Mucosa of descending colon (tissue), 3 donors: ENCODE measurements at places on chromosomes 12 and 14. TPM values are rescaled to one million over a fixed set of nuclear protein-coding genes. Genes with fewer than 3 reads are reported as not detected.

Gene SYNDIG1L
- total RNA-seq, result 0.22 TPM

Gene PLEK2
- total RNA-seq, result 30.8 TPM

Gene PPM1H
- 4.9 TPM for total RNA-seq

- no peak for DNase-seq
These were observed 735 bp upstream of the VASH1 start for GRCh38 chr14:76760331-76761135.

DNA sequence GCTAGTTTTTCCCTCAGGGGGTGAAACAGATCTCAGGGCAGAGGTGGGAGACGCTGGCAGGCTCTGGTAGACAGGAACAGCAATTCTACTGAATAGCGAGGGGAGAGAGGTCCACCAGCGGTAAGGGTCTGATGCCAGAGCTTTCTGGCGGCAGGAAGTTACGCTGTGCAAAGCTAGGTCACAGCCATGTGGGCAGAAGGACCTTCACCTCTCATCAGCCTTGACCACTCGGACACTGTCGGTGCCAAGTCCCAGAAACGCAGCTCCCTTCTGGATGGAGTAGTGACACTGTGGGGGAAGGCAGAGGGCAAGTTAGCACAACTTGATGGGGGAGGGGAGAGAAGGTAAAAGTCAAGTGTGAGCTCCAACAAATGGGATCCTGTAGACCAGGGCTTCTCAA is 10.3 kb upstream of the ZNF740 start:
- no peak for DNase-seq

- DNase-seq, result no peak
These were observed 1778.9 kb upstream of the SEL1L start for GRCh38 chr14:83312511-83312910.

DNA sequence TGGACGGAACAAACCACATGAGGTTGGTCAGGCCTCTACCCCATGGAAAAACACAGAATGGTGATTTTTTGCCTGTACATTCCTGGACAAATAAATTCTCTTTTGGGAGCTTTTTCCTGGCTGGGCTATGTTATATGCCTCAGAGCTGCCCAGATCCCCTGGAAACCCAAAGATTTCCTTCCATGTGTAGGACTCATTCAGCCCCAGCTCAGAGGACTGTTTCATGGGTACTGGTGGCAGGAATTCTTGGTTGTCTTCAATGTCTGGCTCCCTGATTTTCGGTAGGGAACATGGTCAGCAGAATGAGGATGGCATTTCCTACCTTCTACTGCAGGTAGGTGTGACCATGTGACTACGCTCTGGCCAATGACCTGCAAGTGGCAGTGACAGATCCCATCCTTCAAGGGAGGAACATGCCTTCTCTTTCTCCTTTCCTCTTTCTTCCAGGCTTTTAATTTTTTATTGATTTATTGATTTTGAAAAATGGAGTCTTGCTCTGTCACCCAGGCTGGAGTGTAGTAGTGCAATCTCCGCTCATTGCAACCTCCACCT is 15.4 kb upstream of the P2RX7 start:
- no peak for DNase-seq

GRCh38 chr12:108060067-108060466 is 69.0 kb upstream of the WSCD2 start:
- DNase-seq, result no peak

DNA sequence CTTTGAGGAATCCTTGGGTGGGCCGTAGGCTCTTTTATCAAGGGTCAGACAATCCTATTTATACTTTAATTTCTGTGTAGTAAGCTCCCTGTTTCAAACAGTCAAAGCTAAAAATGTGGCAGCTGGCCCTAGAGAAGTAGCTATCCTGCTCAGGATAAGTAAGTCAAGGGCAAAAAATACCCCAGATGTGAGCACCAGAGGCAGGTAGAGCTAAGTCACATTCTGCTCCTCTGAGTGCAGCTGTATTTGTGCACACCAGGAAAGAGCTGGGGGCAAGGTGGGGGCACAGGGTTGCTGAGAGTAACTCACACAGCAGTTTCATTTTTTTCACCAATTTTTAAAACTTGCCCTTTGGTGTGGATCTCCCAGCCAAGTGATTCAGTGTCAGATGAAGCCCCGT is 5.3 kb downstream of the ETV6 start:
- DNase-seq, result no peak

GRCh38 chr12:53983568-53983949 is 1.4 kb upstream of the HOXC10 start:
- DNase-seq, result no peak

DNA sequence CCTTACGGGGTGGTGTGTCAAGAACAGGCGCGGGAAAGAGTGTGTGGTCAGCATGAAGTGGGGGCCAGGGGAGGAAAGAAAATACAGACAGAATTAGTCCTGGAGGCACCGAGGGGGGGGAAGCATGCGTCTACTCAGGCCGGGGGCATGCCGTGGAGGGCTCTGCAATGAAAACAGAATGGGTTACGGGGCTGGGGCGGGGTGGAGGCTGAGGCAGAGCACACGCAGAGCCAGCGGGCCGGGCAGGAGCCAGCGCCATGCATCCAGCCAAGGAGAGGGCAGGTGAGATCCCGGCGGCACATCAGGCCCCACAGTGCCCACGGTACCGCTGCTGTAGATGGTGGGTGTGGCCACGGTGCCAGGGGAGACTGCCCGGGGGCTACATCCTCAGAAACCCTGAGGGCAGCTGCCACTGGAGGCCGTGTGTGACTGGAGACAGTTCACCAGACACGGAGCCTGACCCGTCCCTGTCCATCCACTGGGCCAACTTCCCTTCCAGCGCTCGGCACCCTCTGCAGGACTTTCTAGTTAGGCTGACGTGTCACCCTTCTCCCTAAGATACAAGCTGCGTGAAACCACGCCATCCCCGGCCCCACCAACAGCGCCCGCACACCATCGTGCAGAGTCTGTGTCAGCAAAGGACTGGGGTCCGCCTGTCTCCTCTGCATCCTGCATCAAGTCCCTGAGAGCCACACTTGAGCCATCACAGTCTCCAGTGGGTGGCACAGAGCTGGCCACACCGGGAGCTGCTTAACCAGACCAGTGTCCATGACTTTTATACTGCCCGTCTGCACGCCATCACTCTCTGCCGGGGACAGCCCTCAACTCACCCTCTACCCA is 87.4 kb downstream of the PIWIL1 start:
- no peak for DNase-seq

DNA sequence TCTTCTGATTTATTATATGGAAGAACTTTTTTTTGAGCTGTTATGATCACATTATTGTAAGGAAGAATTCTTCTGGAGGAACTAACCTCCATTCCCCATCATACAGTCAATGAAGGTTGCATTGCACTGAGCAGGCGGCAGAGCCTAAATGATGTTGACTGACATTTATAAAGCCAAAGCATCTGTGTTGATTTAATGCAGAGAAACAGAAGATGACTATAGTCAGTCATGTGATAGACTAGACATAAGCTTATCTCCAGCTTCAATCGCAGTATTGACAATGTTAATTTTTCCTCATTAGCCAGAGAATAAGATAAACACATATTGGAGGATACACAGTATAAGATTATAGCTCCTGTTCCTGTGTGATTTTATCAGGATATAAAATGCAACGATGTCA is 82.0 kb downstream of the PRICKLE1 start:
- DNase-seq, result no peak

DNA sequence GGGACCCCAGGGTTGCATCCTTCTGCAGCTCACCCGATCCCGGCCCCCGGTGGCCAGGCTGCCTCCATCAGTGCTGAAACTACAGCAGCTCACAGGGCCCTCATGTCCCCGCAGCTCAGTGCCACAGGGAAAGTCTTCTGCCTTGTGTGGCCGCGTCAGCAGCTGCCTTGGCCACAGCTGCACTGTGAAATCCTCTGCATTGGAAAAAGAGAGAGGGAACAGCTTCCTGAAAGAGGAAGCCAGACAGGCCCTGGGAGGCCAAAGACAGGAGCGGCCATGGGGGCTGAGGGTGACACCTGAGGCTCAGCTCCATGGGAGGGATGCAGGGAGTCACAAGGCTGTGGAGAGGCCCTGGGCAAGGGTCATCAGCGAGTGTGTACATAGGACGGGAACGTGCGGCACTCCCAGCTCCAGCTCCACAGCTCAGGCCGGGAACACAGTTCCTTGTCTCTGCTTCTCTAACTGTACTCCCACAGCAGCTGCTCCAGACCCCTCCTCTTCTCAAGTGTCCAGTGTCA is 32.7 kb downstream of the PARP2 start:
- peak; percentile 76 for DNase-seq

DNA sequence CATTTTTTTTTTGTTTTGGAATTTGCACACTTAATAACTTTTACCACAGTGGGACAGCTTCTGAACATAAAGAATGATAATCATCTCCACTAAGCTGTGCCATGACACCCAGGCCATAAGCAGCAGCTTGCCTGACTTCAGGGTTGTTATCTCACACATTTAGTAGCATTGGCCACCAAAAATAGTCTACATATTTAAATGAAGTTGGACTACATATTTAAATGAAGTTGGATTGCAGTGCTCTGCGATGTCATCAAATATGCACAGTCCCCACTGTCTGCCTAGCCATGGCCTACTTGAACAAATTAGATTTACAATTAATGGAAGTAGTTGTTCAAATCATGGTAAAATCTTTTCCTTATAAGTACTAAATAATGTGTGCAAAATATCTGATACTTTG is 101.0 kb downstream of the KLRB1 start:
- DNase-seq, result no peak
